ENCODE measurements at places on chromosomes 5 and 9.

DNA sequence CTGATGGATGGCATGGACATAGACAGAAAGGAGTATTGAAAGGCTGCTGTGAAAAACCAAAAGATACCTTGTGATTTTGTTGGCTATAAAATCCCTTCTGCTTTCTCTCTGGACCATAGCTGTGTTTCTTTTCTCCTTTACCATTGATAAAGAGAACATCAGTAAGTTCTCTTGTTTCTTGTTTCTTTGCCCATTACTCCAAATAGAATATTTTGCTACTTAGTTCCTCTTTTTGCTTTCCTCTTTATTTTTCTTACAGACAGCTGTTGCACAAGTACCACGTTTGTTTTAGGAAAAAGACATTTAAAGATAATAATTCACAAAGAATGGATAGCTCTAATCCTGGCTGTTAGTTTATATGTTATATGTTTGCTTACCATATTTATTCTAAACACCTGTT is 1129.2 kb downstream of the DTWD2 start:
- DNase-seq = no peak

- no peak for DNase-seq
Observed at GRCh38 chr5:19322716-19323485, 665.1 kb downstream of the CDH18 start.

DNA sequence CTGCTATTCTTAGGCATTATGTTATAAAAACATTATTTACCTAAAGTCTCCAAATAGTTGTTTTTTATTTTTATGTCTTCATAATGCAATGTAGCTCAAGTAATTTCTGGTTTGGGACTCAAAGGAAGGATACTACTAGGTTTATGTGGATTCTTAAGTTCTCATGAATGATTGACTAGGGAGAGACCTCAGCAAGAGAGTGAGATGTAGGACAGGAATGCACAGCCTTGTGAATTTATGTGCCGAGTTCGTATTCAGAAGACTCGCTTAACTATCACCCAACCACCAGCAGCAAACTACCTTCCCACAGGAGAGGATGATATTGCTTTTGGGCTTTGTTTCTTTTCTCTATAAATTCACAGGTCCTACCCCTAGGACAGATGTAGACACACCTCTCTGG is 282.9 kb downstream of the ARHGEF28 start:
- DNase-seq = no peak

GRCh38 chr5:151800532-151800931 is 28.8 kb downstream of the G3BP1 start:
- DNase-seq = peak; percentile 21

DNA sequence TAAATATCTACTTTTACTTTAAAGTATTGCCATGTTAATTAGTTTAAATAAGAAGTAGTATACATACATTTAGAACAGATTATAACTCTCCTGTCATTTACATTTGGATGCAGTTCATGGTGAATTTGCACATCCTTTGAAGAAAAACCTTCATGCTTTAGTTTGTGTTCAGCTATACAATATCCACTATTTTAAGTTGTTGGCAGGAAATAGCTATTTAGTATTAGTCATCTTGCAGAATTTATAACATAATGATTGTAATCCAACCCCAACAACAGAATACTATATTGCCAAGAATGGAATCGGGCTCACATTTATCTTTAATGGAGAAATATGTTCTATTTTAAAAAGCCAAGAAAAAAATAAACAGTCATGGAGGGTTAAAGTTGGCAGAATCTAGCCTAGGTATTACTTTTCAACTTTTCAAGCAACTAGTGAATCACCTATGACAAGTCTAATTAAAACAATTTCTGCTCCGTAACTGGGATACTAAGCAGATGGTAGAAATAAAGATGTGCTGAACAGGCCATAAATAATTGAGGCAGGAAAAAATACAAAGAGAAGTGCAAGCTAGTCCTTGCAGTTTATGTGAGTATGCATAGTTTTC is 1170.6 kb upstream of the NUDT12 start:
- DNase-seq = no peak

DNA sequence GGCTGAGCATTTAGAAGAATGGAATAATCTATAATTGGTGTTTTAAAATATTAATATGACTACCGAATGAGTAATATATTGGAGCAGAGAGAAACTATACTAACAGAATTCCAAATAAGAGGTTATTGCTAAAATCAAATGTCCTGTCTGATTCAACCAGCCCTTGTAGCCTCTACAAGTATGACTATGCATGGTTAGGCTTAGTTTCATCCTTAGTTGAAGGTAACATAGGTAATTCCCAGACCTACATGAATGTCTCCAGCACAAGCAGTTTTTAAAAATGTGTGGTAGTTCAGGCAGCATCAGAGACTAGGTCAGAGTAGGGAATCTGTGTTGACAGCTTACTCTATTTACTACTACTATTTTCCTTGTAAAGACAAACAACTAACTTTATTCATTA is 51.7 kb upstream of the SLC27A6 start:
- DNase-seq = no peak

DNA sequence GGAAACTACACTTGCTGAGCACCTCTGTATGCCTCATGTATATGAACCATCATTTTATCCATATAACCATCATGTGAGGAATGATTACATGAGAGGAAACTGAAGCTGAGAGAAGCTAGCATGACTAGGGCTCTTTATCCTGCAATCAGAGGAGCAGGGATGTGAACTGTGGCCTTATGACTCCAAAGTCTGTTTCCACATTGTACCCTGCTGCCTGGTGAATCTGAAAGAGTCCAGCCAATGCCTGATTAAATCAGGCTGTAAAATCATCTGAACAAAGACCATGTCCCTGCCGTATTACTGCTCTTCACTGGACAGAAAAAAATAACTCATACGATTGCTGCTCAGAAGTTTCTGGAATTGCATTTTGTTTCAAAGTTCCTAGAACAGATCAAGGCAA is 67.0 kb downstream of the LPAR1 start:
- DNase-seq = no peak

DNA sequence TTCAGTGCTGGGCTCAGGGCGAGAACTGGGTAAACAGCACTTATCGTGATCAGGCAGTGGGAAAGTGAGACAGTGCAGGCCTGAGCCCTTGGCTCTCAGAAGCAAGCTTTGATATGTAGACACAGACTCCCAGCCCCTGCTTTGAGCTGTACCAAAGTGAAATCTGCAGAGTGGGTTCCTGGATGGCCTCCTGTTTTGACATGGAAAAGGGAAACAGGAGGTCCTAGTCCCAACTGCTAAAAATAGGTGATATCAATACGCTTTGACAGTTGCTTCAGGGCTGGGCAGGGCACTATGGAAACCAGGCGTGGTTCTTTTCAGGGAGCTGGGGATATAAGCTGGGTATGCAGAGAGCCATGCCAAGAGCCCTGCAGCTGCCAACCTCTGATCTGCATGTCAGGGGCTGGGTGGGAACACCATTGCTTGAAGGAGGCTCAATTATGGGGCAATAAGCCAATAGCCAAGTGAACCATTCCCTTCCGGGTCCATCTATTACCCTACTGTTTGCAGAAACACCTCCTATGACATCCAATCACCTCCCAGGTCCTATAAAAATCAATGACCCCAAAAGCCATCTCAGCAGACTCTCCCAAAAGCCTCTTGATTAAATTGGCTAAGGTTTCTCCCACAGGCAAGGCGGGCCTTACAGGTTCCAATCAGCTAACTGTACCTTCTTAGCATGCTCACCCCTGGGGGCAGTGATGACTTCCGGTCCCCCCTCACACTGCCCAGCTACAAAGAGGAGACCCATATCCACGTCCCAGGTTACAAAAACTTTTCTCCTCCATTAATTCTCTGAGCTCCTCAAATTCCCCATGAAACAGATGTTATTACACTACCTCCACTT is 45.8 kb downstream of the EPB41L4B start:
- no peak for DNase-seq

DNA sequence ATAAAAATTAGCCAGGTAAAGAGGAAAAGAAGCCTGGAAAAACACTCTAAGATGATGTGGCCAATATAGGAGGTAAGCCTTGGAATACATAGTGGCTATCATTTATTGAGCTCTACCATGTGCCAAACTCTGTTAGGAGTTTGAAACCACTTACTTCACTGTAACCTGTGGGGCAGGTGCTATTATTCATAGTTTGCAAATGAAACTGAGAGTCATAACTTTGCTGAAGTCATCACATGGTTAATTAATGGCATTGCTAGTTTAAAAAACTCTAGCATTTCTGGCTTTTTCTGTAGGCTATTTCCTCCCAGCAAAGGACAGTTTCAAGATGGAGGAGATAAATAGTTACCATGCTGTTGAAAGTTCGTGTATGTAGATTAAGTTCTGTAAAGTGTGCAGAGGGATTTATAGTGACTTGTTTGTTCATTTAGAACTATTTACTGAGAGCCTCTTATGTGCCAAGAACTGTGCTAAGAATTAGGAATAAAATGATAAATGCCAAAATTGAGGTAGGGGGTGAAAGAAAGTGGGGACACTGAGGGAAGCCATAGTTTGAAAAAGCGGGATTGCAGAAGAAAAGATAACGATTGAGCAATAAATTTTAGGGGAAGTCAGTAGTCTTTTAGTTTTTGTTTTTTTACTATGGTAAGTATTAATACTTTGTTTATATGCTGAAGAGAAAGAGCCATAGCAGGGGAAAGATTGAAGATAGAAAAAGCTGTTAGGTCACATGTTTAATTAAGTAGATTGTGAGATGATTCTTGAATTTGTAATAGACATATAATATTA is 57.2 kb downstream of the WDR70 start:
- DNase-seq = no peak

- DNase-seq = no peak
Observed at GRCh38 chr5:37637165-37637845, 202.5 kb downstream of the GDNF start.

All from Jurkat, Clone E6-1 (cell line).